Stimulated activated CD8-positive, alpha-beta memory T cell treated with anti-CD3 and anti-CD28 coated beads, Interleukin-15, amount 100 ng/mL, for 48 hours (primary cell): ENCODE measurements at places on chromosomes 4 and X.

DNA sequence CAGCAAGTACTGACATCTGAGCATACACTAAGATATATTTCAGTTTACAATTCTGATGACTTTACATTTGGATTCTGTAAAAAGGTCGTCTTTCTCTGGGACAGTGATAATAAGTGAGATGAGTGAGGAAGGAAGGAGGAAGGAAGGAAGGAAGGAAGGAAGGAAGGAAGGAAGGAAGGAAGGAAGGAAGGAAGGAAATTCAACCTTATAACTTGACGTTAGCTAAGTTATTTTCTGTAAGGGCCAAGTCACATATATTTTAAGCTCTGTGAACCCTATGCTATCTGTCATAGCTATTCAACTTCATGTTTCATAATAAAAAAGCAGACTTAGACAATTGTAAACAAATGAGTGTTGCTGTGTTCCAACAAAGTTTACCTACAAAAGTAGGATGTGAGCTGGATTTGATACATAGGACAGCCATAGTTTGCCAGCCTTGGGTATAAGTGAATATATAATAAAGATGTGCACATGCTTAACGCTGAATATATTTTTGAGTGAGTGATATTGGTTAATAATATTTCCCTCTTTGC is 753.0 kb upstream of the NDST4 start:
- no peak for DNase-seq

DNA sequence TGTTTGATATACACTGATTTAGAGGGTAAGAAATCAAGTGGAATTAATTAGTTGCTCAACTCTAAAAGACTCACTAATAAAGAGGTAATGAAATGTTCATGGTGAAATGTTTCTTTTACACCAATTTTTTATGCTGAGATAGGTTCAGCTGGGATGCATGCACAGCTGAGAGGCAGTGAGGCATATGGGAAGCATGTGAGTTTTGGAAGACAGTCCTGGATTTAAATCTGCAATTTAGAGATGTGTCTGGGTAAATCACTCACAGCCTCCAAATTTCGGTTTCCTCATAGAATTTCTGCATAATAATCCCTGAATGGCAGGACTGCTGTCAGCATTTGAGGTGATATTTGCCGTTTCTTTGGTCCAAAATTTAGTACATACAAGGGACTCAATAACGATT is 48.2 kb upstream of the AADAT start:
- no peak for DNase-seq

GRCh38 chr4:98977557-98977956 is 18.0 kb upstream of the METAP1 start:
- DNase-seq: no peak

GRCh38 chr4:17197070-17197469 is 298.6 kb upstream of the LDB2 start:
- DNase-seq: no peak
